Stimulated activated CD4-positive, alpha-beta T cell treated with anti-CD3 and anti-CD28 coated beads, TNF-alpha, amount 100 ng/mL, for 1 hour (primary cell): ENCODE measurements at places on chromosomes 3 and 15.

DNA sequence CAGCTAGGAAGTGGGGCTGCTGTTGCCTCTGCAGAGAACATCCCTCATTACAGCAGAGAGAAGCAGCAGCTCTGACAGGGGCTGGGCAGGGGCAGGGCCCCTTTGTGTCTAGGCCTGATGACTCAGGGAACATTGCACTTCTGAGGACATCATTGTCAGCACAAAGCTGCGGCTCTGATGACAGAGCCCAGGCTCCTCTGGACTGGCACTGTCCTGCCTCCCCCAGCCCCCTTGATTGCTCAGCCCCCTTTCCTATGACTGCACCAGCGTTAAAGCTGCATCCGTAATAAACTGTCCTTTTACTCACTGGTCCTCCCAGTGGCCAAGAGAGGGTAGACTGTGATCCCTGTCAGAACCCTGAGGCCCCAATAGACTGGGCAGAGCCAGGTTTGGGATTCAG, 18.3 kb downstream of the TRH start:
- no peak for DNase-seq

DNA sequence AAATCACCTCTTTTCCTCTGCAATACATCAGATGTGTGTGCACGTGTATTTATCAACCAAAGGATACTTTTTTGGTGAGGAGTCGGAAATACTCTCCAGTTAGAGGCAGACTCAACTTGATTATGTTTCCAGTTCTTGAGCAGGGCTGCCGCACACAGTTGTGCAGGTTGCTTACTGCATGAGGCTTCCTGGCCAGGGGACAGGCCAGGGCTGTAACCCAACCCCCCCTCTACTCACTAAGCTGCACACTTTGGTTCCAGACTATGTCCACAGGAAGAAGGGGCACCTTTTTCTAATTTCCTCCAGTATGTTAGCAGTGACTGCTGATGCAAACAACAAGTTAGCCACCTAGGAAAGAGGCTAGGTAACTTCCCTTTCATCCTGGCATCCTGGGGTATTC, 476.9 kb upstream of the TBL1XR1 start:
- DNase-seq, result no peak

DNA sequence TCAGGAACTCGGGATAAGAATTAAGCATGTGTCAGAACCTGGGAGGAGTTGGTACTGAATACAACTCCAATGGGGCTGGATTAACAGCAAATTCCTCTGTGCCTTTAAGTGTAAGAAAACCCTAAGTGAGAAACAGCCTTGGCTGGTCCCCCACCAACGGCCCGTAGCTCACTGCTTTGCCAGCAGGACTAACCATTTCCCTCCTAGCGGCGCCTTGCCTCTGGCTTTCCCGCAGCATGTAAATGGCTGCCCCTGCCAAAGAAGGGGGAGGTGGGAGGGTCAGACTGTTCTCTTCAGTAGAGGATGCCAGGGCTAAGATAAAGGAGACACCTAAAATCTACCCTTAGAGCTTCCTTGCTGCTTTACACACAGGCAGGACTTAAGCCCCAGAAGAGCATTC, 51.0 kb upstream of the SH3GL3 start:
- no peak for DNase-seq

- no peak for DNase-seq
Measured at GRCh38 chr3:135239615-135239884, 444.5 kb downstream of the EPHB1 start.

- no peak for DNase-seq
Measured at GRCh38 chr3:157953565-157953964, 152.7 kb downstream of the SHOX2 start.

DNA sequence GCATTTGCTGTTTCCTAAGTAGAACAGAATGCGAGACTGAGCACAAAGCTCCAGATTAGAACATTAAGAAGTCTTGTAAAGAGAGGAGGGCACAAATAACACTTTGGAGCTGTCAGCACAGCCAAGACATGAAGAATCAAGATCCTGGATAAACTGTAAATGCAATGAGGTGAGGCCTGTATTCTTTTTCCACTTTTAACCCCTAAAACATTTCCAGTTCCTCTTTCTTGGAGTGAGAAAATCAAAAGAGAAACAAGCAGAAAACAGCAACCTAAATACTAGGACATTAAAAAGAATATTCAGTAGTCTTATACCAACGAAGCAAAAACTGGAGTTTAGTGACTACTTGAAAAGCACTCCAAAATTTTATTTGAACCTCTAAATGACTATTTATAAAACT, 204.3 kb downstream of the ZBTB20 start:
- no peak for DNase-seq

- no peak for DNase-seq
Measured at GRCh38 chr15:33341953-33342352, 31.2 kb downstream of the RYR3 start.

GRCh38 chr3:55609230-55609827, 122.2 kb upstream of the WNT5A start:
- DNase-seq, result no peak

GRCh38 chr3:41716471-41716870, 245.4 kb downstream of the ULK4 start:
- no peak for DNase-seq

DNA sequence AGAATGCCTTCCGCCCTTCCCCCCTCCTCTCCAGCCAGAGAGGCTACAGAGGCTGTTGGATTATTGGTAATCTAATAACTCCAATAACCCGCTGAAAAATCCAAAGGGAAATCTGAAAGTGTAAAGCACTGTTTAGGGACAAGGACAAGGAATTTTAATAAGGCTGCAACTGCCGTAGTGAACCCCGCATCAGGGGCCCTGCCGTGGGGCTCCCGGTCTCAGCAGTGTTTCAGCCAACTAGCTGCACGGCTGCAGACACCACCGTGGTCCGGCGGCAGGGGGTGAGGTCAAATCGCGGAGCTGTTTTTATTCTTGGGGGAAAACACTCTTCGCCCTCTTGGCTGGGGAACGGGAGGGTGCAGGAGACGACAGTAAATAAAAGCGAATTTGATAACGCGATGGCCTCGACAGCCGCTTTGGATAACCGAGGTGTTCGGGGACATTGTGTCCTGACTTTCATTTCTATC, 6.1 kb downstream of the BCL6 start:
- DNase-seq, result no peak

DNA sequence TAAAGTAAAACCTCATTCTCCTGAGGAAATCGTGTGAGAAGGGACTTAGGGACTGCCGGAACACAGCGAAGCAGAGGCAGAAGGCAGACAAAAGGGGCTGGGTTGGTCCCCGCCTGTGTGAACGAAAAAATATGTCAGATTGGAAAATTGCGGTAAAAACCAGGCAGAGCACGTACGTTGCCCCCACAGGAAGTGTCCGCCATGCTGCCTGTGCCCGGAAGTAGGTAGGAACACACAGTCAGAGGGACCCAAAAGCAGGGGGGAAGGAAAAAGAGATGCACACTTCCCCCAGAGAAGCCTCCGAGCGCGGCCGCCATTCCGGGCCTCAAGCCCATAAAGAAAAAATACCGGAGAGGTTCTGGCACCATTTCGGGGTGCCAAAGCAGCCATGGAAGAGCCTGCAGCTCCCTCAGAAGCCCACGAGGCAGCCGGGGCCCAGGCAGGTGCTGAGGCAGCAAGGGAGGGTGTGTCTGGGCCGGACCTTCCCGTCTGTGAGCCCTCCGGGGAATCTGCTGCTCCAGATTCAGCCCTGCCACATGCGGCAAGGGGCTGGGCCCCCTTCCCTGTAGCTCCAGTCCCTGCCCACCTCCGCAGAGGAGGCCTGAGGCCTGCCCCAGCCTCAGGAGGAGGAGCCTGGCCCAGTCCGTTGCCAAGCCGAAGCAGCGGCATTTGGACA, at the start of gene MKRN3:
MKRN3 (plus strand) TSS at position 280 of the 676 bp plus-strand sequence; CDS start at position 389, 109 bp downstream.
- peak; percentile 13 for DNase-seq

DNA sequence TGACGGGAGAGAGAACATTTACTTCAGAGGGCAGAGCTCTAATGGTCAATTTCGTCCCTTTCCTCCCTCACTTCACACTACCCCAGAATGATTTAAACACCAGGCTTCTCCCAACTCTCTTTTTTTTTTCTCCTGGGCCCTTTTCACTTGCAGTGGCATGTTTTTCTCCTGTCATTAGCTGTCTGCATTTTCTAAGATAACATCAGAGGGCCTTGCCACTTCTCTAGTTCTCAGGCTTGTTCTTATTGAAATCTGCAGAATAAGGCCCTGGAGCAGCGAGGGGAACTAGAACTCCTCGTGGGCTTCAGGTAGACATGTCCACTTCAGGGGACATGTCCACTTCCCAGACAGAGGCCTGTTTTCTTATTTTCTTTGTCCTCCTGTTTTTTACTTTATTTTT, 514.4 kb upstream of the TBL1XR1 start:
- DNase-seq, result no peak

DNA sequence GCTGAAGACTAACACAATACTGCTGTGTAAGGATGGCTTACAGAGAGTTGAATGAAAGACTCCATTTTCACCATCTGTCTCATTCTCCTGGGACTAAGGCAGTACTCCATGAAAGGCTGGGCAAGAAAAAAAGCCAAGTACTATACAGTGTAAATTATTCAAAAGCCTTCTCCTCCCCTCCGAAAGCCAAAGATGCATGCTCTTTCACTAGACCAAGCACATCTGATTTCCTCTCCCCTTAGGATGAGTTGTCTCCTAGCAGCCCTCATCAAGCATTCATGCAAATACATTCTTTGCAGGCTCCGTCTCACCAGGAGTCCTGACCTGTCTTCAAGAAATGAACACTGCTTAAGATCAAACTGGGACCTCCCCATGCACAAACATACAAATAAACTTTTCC, 133.5 kb upstream of the THBS1 start:
- DNase-seq, result no peak

GRCh38 chr3:194379231-194379630, 9.7 kb upstream of the LRRC15 start:
- DNase-seq, result no peak

DNA sequence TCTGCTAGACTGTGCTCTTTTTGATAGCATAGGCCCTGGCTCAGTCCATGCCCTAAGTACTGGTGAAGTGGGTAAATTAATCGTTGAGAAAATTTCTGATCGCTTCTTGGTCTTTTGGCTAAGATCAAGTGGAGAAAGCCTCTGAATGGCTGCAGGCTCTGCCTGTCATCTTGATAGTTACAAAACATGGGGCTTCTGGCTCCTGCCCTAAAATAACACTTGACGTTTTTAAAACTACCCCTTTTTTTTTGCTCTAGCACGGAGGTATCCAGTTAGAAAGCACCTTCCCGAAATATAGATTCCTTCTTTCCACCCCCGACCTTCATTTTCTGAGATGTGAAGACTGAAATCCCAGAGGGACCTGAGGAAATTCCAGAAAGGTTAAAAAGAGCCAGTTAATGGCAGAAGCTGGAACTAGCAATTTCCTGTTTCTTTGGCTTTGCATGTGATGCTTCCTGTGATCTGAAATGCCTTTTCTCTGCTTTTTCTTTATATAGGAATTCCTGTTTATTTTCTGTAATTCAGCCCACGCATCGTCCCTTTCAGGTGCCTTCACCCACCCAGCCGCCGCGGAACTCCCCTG, 799 bp upstream of the C2CD4B start:
- no peak for DNase-seq

- DNase-seq, result no peak
Measured at GRCh38 chr3:100384733-100385525, 16.0 kb downstream of the TOMM70 start.

DNA sequence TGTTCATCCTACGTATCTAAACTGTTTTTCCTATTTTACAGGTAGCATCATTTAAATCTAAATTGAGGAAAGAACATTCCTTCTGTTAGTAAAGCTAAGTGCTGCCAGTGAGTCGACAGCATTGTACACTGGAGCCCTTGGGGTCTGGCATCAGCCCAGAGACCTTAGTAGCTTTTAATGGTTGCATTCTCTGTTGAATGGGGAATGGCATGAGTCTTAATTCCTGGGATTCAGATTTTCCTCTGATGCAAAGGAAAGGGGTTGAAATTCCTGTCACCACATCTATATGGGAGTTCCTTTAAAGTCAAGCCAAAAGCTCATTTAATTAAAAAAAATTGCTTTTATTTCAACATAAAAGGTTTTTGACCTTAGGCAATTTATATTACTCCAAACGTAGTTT, 148.4 kb upstream of the GBE1 start:
- DNase-seq, result no peak
